Esophagus squamous epithelium (tissue), 5 donors: ENCODE measurements at places on chromosomes 5 and 9.

GRCh38 chr5:9766581-9766980, 136.4 kb upstream of the TAS2R1 start:
- H3K4me3 ChIP-seq: no peak overlapping the region
- H3K4me1 ChIP-seq: no peaks in the 10 kb centered on the region
- H3K27me3 ChIP-seq: no peaks in the 10 kb centered on the region
- H3K27ac ChIP-seq: no peak overlapping the region
- H3K36me3 ChIP-seq: no peaks in the 10 kb centered on the region

DNA sequence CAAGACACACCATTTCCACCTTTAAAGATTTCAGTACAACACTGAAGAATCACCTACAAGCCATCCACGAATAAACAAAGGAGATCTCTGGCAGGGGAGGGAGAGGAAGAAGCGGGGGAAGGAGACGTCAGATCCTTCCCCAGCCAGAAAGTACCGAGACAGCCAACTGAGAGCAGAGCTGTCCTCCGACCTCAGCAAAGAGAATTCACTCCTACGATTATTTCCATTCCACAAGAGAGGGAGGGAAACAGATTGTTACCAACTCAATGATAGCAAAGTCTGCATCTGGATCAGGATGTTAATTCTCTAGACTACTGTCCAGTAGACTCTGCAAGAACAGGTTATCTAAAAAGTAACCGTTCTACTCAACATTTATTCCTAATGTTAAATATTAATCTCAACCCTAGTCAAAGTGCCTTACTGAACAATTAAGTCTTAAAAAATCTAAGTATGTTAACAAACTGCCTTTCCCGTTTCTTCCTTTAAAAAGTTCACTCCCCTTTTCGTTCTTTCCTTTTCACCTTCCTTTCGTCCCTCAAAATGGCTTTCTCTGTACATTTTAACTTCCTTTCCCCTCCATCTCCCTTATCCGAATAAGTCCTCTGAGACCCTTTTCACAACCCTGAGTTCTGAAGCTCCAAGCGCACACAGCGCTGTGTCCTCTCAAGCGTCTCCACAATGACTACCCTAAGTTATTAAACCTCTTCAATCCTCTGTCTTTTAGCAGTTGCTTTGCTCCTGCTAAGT, 1.4 kb downstream of the CHD1 start:
- H3K36me3 ChIP-seq: peaks cover 17% of the 10 kb centered on the region
- no peaks in the 10 kb centered on the region for H3K27me3 ChIP-seq
- DNase-seq: no peak
- peak overlapping the region; percentile 87 for H3K4me3 ChIP-seq

GRCh38 chr5:112385566-112385965, 33.5 kb downstream of the EPB41L4A start:
- no peaks in the 10 kb centered on the region for H3K36me3 ChIP-seq
- no peak for DNase-seq
- H3K4me1 ChIP-seq: peaks cover 23% of the 10 kb centered on the region
- H3K4me3 ChIP-seq: no peak overlapping the region

DNA sequence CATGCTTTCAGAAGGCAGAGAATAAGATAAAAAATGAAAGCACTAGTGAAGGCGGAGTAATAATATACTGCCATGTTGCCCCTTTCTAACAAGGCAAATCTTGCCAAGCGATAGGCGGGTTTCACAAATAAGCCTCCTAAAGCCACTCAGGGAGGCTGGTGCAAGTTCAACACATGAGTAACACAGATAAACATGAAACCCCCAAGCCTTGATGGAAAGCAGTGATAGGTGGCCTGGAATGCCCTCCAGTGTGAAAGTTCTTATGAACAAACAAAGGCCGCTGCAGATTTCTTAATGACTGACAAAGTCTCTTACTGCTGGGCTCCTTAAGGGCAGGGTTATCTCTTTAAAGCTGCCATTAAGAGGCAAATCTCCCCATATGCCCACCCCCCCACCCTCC, 154.7 kb downstream of the ZDHHC21 start:
- no peak for DNase-seq
- H3K4me3 ChIP-seq: no peak overlapping the region
- no peak overlapping the region for H3K27ac ChIP-seq

GRCh38 chr5:146041180-146041789, 64.1 kb downstream of the PLAC8L1 start:
- H3K27me3 ChIP-seq: no peaks in the 10 kb centered on the region
- H3K4me3 ChIP-seq: no peak overlapping the region
- H3K4me1 ChIP-seq: peaks cover 40% of the 10 kb centered on the region

DNA sequence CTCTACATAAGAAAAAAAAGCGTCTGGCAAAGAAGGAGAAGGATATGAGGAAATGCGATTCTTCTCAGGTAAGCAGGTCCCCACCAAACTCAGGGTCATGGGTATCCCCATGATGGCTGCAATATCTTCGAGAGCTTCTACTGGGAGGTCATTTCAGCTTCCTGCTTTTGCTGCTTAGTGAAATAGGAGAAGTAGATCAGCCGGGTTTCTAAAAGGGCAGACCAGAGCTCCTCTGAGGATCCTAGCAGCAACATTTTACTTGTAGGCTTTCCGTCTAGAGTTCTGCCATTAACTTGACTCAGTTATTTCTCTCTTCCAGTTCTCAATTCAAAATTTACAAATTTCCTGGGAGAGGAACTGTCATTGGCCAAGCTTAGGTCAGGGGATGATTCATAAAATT, 134.7 kb downstream of the DPYSL3 start:
- H3K4me1 ChIP-seq: no peaks in the 10 kb centered on the region
- DNase-seq: no peak
- no peak overlapping the region for H3K4me3 ChIP-seq
- H3K27ac ChIP-seq: no peak overlapping the region
- no peaks in the 10 kb centered on the region for H3K36me3 ChIP-seq
- no peaks in the 10 kb centered on the region for H3K27me3 ChIP-seq

GRCh38 chr5:151264113-151264512, 11.1 kb downstream of the GM2A start:
- H3K36me3 ChIP-seq: peaks cover 23% of the 10 kb centered on the region
- H3K27ac ChIP-seq: peak overlapping the region; percentile 65
- no peak overlapping the region for H3K4me3 ChIP-seq
- H3K4me1 ChIP-seq: peaks cover 14% of the 10 kb centered on the region

DNA sequence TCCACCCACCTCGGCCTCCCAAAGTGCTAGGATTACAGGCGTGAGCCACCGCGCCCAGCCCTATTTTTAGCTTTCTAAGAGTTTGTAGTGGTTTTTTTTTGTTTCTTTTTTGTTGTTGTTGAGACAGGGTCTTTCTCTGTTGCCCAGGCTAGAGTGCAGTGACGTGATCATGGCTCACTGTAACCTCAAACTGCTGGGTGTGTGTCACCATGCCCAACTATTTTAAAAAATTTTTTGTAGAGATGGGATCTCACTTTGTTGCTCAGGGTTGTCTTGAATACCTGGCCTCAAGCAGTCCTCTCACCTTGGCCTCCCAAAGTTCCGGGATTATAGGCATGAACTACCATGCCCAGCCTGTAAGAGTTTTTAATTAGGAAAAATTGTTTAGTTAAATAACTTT, 145.3 kb upstream of the SH3GL2 start:
- H3K27ac ChIP-seq: no peak overlapping the region
- no peak for DNase-seq
- no peaks in the 10 kb centered on the region for H3K36me3 ChIP-seq

DNA sequence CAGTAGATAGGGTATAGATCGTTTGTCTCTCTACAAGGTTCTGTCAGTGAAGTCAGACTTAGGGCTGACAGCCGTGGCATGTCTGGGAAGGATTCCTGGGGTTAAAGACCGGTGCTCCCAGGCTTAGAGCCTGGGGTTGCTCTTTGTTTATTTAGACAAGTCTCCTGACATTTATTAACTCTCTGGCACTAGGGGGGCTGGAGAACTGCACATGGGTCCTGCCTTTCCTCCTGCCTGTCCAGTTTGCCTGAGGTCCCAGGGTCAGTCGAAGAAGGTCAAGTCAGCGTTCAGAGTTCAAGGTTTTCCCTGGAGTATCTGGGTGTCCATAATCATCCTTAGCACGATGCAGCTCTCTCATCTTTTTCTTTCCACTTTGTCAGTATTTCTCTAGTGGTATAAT, 5.6 kb downstream of the EGFLAM start:
- no peaks in the 10 kb centered on the region for H3K27me3 ChIP-seq
- no peak overlapping the region for H3K27ac ChIP-seq
- no peaks in the 10 kb centered on the region for H3K4me1 ChIP-seq
- H3K4me3 ChIP-seq: no peak overlapping the region
- no peak for DNase-seq
